ENCODE measurements at places on chromosomes 3 and 15.

DNA sequence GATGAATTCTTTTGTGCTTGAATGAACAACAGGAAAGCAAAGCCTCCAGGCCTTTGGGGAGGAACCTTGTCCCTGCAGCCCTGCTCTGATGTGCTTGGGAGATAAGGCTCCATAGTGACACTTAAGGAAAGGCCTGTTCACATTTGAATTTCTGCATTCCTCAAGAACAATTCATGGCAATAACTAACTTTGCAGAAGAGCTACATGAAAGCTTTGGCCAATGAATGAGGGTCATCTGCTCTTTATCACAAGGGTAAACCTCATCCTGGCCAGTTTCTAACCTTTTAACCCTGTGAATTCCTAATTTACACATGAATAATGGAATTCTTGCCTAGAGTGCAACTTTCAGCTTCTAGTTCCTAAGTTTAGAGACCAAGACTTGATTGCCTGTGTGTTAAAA is 5.6 kb downstream of the PRTG start:
- DNase-seq = no peak

GRCh38 chr15:60479361-60480110 is 594 bp upstream of the ICE2 start:
- DNase-seq = no peak

DNA sequence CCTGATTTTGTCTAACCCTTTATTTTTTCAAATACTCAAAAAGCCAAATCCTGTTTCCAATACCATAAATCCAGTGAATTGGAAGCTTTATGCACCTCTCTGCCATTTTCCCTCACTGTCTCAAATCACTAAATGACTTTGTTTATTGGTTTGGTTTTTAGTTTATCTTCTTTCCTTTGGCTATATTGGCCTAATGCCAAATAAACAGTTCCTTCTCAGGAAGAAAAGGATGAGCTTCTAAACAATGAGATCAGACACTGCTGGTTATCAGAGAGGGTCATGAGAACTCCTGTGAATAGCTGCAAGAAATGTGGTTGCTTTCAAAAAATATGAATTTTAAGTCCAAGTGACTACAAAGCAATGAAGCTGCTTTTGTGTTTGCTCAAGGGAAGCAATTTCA is 359.9 kb downstream of the MECOM start:
- no peak for DNase-seq

DNA sequence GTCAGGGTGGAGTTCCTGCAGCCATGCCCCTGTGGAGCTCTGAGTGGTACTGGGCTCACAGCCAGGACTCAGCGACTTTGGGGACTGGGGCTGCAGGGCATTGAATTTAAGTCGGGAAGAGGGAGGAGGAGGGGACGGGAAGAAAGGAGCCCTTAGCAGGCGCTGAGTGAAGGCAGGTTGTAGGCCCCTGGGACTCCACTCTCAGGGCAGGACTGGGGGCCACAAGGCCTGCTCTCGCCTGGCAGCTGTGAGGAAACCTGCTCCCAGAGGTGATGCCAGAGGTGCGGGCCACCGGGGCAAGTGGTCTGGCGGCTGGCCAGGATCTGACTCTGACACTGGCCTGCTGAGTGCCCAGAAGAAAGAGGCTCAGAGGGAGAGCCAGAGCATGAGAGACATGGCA is 73.5 kb downstream of the EPHB3 start:
- peak; percentile 29 for DNase-seq

DNA sequence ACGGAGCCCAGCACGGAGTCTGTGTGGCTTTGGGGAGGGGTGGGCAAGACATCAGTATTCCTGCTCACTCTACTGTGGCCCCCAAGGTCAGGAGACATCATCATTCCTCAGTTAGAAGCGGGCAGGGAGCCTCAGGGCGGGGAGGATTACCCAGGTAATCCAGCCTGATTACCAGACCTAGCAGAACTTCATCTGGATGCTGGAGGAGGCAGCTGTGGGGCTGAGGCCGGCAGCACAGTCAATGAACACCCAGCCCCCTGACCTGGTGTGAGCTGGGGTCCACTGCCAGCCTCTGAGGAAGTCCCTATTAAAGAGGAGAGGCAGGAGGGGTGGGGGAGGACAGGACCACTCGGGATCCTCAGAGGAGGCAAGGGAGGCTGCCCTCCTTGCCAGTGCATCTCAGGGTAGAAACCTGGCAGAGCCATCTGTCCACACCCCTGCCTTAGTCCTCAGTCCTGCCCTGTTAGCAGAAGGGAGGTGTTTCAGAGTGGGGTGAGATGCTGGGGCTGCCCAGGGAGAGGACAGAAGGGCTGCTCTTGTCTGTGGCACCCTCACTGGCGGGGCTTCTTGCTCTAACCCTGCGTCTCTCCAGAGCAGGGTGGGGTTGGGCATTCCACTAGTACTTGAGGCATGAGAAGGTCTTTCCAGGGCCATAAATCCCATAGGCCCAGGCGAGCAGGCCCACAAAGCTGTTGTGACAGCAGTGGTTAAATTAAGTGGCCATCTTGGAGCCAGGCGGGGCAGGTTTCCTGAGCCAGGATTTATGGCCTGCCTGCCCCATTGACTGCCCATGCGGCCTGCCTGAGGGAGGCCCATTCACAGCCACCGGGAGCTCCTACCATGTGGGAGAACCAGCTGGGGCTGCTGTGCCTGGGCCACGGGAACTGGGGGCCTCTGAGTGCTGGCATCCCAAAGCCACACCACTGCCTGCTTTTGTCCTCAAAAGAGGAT is 82.1 kb downstream of the LINGO1 start:
- no peak for DNase-seq

GRCh38 chr15:68801572-68802148 is 19.0 kb downstream of the ANP32A start:
- DNase-seq = no peak

GRCh38 chr15:46174122-46174521 is 539.3 kb downstream of the SQOR start:
- no peak for DNase-seq

DNA sequence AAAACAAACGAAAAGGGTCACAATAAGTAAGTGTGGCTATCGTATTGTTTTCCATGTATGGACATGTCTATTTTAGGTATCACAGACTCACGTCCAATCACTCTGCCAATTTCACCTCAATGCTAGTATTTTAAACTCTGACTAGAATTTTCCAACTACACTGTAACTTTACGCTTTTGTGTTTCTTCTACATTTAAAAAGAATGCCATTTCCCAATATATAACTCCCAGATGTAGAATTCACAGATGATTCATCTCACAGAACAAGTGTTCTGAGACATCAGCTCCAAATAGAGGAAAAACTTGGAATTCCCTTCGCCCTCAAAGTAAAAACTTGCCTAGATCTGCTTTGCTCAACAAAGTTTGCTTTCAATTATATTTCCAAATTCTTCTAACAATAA is 14.2 kb downstream of the LRIG1 start:
- DNase-seq = no peak

- peak; percentile 60 for DNase-seq
These were observed 15.5 kb upstream of the PPP1R2 start for GRCh38 chr3:195558602-195559001.

- no peak for DNase-seq
These were observed 89.8 kb upstream of the RNF7 start for GRCh38 chr3:141648055-141648910.

- DNase-seq = no peak
These were observed 150.1 kb upstream of the CCDC54 start for GRCh38 chr3:107227091-107227490.

- no peak for DNase-seq
These were observed 51.4 kb downstream of the ASTE1 start for GRCh38 chr3:130975251-130975650.

DNA sequence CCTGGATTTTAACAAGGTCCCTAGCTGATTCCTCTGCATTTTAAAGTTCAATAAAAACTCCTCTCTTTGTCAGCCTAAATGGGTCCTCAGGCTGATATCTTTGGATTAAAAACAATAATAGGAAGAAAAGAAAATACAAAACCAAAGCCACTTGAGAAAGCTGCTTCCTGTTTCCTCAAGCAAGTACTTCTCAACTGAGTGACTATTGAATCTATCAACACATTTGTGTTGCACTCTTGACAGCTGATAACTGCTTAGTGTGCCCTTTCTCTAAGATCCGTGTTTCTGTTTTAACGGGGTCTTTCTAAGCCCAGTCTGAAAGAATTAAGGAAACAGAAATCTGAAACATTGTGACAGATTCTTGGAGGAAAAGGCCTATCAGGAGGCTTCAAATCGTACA is 410.7 kb downstream of the GRM7 start:
- no peak for DNase-seq

DNA sequence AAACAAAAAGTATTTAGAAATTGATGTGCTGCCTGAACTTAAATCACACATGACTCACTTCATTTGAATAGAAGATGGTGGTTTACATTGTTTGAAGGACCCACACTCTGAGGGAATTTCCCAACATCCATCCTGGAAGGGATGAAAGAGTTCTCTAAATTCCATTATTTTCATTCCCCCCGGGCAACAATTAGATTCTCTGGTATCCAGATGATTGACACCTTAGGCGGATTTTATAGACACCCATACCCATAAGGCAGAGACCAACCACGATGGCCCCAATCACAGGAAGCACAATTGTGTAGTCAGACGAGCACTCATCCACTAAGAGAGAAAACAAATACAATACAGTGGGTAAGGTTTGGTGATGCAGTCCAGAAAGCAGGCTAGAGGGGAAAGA is 24.6 kb upstream of the MCCC1 start:
- DNase-seq = no peak

- peak; percentile 84 for DNase-seq
These were observed 23.8 kb upstream of the TRAK1 start for GRCh38 chr3:42067326-42067725.

GRCh38 chr3:30684356-30684755 is 78.0 kb downstream of the TGFBR2 start:
- DNase-seq = no peak

GRCh38 chr3:13073326-13074005 is at the start of gene IQSEC1:
Gene IQSEC1 (minus strand): TSS chr3:13073429. CDS start chr3:13073014, 415 bp downstream.
- DNase-seq = peak; percentile 47

DNA sequence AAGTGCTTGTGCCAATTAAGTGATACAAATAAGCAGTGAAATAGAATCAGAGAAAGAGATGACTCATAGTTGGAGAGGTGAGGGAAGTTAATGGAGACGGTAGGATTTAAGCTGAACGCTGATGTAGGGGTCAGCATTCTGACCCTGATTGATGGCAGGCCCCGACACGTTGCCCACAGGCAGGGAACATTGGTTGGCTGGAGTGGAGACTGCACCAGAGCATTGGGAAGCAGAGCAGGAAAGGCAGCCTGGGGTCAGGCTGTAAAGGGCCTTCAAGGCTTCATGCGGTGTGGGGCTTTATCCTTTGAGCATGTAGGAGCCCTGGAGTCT is 68.6 kb downstream of the DCUN1D1 start:
- no peak for DNase-seq

- no peak for DNase-seq
These were observed 253.7 kb downstream of the ZBTB20 start for GRCh38 chr3:114893361-114893760.

DNA sequence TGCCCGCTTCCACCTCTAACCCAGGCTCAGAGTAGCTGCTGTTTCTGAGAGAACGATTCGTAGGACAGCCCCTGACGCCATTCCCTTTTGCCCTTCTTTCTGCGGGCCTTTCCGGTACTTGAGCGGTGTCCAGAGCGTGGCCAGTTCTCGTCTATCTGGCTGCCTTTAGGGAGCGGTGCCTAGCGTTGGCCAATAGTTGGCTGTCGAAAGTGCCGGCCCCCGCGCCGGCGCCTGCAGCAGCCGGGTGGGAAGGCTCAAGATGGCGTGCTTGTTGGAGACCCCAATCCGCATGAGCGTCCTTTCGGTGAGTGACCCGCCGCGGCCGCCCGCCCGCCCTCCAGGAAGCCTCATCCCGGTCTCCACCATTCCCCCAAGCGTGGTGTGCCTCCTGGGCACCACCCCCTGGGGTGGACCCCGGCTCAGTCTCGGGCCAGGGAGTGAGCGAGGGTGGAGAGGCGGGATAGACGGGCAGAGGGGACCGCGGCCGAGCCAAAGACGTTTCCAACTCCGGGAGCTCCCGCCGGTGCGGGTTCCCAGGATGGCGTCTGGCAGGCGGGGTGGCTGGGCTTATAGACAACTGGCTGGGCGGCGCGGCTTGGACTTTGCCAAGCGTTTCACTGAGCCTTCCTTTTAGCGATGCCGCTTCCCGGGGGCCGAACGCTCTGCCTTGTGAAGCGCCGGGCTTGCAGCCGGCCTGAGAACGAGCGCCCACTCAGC is at the start of gene ARMC8:
ARMC8 (plus strand) TSS at position 6 of the 717 bp plus-strand sequence; CDS start at position 260, 254 bp downstream.
- no peak for DNase-seq

DNA sequence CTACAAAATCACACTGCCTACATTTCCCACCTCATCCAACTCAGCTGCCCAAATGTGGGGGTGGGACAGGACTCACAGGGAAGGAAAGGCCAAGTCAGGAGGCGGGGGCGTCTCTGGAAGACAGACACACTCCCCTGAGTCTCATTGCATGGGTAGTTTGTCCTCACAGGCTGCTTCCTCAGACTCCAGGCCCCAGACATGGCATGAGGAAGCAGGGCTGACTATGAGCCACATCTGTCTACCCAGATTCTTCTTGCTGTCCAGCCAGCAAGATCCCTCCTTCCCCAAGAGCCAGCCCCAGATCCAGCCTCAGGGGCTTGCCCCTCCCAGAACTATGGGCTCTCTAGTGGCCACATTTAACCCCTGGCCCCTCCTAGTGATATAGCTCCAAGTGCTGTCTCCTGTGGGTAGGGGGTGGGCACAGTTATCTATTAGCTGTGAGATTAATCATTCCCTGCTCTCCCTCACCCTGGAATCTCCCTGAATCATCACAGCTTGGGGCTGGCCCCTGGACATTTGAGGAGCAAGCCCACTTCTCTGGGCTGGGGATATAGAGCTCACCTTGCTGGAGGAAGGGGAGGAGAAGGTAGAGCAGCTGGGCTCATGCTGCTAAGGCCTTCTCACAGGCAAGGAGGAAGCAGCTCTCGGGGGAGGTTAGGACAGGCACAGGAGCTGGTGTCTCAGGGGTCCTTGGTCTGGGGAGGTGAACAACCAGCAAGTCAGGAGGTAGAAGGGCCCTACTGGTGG is 2.1 kb upstream of the CCDC33 start:
- DNase-seq = no peak

DNA sequence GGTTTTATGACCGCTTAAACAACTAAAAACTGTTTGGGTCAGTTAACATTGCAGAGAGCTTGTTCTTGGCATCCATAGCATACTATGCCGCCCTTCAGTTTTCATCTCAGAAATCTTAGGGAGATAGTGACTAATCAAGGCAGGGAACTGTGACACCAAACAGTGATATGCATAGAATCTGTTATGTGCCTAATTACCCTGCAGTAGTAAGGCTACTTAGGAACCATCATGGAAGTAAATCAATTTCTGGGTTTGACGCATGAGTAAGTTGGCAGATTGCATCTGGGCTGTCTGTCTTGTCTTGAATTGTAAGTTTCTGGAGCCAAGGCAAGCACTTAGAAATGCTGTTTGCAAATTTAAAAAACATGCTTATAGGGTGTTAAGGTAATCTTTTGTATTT is 22.5 kb downstream of the KCTD6 start:
- DNase-seq = no peak
